ENCODE measurements at places on chromosomes 5 and 9. TPM values are rescaled to one million over a fixed set of nuclear protein-coding genes. Genes with fewer than 3 reads are reported as not detected.
A peak's percentile ranks its signal among the peaks of the same experiment; 100 is the strongest.

- no peak overlapping the region for H3K4me3 ChIP-seq
- no peak for DNase-seq
Observed at GRCh38 chr5:168262042-168262743, 29.3 kb upstream of the WWC1 start.

DNA sequence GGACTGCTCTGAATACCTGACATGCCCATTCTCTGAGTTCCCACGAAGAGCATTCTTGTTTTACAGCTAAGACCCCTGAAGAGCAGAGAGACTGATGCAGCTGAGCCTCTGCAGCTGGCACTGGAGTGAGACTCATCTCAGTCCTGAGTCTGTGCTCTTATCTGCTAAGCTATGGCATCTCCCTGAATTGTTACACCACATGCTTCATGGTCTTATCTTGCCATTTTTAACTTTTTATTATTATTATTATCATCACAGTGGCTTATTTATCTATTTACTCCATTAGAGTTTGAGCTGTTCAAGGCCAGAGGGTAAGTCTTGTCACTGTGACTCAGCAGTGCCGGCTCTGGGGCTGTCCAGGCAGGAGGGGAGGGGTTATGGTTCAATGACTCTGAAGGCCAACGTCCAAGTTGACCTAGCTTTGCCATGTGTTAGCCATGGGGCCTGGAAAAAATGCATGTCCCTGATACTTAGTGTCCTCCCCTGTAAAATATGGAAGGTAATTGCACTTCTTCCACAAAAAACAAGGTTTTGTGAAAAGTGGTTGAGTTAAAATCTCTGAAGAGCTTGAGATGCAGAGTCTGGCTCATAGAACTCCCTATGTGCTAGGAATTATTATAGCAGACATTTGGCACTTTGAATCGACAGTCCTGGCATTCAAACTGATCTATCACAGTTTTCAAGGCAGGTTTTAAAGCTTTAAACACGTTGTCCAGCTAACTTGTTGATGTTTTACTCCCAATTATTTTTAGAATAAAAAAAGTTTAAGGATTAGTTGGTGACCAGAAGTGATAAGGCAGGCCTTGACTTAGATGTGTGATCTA lies 94.6 kb downstream of the ALDH1A1 start:
- H3K4me3 ChIP-seq = no peak overlapping the region
- DNase-seq = no peak
- no peaks in the 10 kb centered on the region for H3K36me3 ChIP-seq
- no peaks in the 10 kb centered on the region for H3K4me1 ChIP-seq
- no peak overlapping the region for H3K27ac ChIP-seq

ENTREP1 gene
- not detected for total RNA-seq

- no peak for DNase-seq
- H3K27ac ChIP-seq = no peak overlapping the region
- no peak overlapping the region for H3K4me3 ChIP-seq
- H3K4me1 ChIP-seq = peaks cover 14% of the 10 kb centered on the region
Observed at GRCh38 chr9:120724757-120725400, 10.6 kb upstream of the MEGF9 start.

DNA sequence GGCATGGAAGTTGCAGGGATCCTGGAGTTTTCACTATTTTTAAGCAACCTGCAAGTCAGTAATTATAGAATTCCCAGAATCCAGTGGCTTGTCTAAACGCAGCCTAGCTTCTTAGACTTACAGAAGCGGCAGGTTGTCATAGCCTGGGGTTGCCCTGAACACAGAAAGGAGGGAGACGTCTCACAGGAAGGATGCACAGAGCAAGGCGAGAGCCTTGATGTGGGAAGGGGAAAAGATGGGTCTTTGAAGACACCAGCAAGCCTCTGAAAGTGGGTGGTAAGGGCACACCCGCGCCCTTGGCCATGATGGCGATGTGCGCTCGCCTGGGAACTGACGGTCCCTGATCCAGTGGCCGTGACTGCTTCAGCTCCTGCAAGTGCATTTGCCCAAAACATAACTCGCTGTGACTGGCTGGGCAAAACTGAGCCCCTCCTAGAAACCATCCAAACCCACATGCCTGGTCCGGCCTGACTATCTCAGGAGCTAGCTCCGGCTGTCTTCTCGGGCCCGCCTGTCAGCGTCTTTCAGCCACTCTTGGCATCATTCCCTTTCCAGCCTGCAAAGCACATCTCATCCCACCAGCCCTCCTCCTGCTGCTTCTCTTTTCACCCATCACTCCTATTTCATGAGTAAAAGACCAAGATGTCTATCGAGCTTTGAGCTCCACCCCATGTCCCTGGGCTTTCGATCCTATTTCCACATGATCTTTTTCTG lies 17.1 kb downstream of the FBP1 start:
- no peaks in the 10 kb centered on the region for H3K36me3 ChIP-seq
- peaks cover 11% of the 10 kb centered on the region for H3K27me3 ChIP-seq
- DNase-seq = no peak
- no peaks in the 10 kb centered on the region for H3K4me1 ChIP-seq
- H3K27ac ChIP-seq = no peak overlapping the region

DNA sequence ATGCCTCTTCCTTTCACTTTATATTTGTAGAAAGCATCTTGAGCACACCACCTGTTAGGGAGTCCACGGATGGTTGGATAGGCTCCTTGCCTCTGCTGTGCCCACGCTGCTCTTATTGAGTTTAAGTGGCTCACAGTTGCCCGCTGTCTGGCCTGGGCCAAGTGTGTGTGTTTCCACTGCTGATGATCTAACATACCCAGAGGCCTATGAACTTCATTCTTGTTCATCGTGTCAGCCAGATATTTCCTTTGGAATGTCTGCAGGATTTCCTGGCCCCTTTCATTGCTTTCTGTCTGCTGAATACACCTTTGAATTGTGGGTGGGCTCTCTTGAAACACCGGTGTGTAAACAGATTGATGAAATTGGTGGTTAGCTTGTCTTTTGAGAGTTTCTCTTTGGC lies 46.6 kb downstream of the MVB12B start:
- no peak overlapping the region for H3K27ac ChIP-seq
- H3K36me3 ChIP-seq = no peaks in the 10 kb centered on the region
- DNase-seq = no peak
- peaks cover 6% of the 10 kb centered on the region for H3K27me3 ChIP-seq

GRCh38 chr9:125756518-125756917 lies 9.3 kb downstream of the PBX3 start:
- H3K4me3 ChIP-seq = no peak overlapping the region
- no peak overlapping the region for H3K27ac ChIP-seq
- peaks cover 11% of the 10 kb centered on the region for H3K36me3 ChIP-seq
- no peaks in the 10 kb centered on the region for H3K27me3 ChIP-seq
- H3K4me1 ChIP-seq = peaks cover 12% of the 10 kb centered on the region
- no peak for DNase-seq

IL4 gene
- total RNA-seq = 20.5 TPM

DNA sequence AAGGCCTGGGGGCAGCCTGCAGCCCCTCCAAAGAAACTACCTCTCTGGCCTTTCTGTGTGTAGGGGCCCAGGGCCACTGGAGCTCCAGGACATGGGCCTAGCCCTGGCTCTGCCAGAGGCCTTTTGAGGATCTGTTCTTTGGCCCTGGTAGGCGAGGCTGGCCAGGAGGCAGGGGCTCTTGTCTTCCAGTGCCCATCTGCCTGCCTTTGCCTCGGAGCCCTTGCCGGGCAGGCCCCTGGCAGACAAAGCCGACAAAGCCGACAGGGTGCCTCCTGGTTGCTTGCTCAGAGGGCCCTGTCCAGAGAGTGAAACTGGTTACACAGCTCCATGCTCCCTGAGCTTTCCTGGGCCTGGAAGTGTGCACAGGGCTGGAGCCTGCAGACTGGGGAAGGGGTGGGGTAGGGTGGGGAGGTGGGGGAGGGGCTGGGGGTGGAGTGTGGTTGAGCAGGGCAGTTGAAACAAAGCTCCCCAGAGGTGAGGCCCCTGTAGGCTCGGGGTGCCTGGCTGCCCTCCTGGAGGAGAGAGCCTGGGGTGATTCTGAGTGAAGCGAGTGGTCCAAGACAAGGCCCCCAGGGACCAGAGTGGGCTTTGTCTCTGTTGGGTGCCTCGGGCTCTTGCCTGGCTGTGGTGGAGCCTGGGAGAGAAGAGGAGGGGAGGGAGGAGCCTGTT lies 29.3 kb downstream of the PTPA start:
- DNase-seq = peak; percentile 66
- peaks cover 15% of the 10 kb centered on the region for H3K36me3 ChIP-seq
- H3K4me1 ChIP-seq = peaks cover 37% of the 10 kb centered on the region
- H3K4me3 ChIP-seq = peak overlapping the region; percentile 80
- H3K27ac ChIP-seq = peak overlapping the region; percentile 93
- H3K27me3 ChIP-seq = no peaks in the 10 kb centered on the region

ZDHHC11B gene
- not detected for total RNA-seq

LEAP2 gene
- 6.0 TPM for total RNA-seq

FBXW5 gene
- total RNA-seq = 92.7 TPM

- no peaks in the 10 kb centered on the region for H3K36me3 ChIP-seq
- peaks cover 5% of the 10 kb centered on the region for H3K4me1 ChIP-seq
- no peak overlapping the region for H3K4me3 ChIP-seq
Observed at GRCh38 chr5:1139331-1140170, 27.7 kb upstream of the SLC12A7 start.

DNA sequence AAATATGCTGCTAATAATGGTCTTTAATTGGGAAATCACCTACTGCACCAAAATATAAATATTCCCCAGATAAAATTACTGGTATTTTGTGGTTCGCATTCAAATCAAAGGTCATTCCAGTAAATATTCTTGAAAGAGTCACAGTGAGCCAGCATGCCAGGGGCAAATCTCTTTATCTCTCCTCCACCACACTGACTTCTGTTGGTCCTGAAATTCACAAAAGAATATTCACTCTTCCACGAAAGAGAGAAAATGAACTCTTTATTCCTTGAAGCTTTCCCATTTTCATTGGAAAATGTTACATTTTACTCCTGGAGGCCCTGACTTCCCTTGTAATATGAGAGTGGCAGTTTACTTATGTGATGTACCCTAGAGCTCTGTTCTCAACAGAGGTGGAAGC lies 39.7 kb downstream of the ZNF366 start:
- H3K27me3 ChIP-seq = peaks cover 15% of the 10 kb centered on the region
- H3K27ac ChIP-seq = no peak overlapping the region
- no peak overlapping the region for H3K4me3 ChIP-seq
- no peak for DNase-seq

- no peaks in the 10 kb centered on the region for H3K4me1 ChIP-seq
- H3K36me3 ChIP-seq = no peaks in the 10 kb centered on the region
- no peak overlapping the region for H3K4me3 ChIP-seq
- no peaks in the 10 kb centered on the region for H3K27me3 ChIP-seq
Observed at GRCh38 chr5:154740483-154740882, 14.7 kb upstream of the LARP1 start.

- no peaks in the 10 kb centered on the region for H3K4me1 ChIP-seq
- H3K27ac ChIP-seq = no peak overlapping the region
- no peaks in the 10 kb centered on the region for H3K36me3 ChIP-seq
- peaks cover 2% of the 10 kb centered on the region for H3K27me3 ChIP-seq
- DNase-seq = no peak
Observed at GRCh38 chr5:37803487-37803886, 36.4 kb downstream of the GDNF start.

GRCh38 chr5:165393839-165394238 lies 1888.4 kb downstream of the MAT2B start:
- no peak overlapping the region for H3K27ac ChIP-seq
- no peaks in the 10 kb centered on the region for H3K4me1 ChIP-seq
- no peak overlapping the region for H3K4me3 ChIP-seq
- no peaks in the 10 kb centered on the region for H3K36me3 ChIP-seq
- no peak for DNase-seq

DNA sequence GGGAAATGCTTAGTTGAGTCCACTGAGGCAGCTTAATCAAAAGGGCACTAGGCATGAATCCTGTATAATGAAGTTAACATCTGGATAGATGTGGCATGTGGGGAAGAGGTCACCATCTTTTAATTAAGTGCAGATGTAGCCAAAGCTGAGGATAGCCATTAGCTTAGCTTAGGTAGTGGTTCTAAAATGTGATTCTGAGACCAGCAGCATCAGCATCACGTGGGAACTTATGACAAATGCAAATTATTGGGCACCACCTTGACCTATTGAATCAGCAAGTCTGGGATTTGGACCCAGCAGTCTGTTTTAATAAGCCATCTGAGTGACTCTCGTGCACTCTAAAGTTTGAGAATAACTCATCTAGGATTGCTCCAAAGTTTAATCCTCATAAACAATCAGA lies 63.8 kb downstream of the SNCAIP start:
- no peaks in the 10 kb centered on the region for H3K36me3 ChIP-seq
- no peak overlapping the region for H3K4me3 ChIP-seq
- H3K27ac ChIP-seq = no peak overlapping the region
- no peaks in the 10 kb centered on the region for H3K4me1 ChIP-seq
- DNase-seq = no peak

GRCh38 chr5:142323480-142324135 lies 1.2 kb downstream of the SPRY4 start:
- peaks cover 46% of the 10 kb centered on the region for H3K27me3 ChIP-seq
- H3K4me1 ChIP-seq = peaks cover 38% of the 10 kb centered on the region
- no peak overlapping the region for H3K27ac ChIP-seq
- peaks cover 1% of the 10 kb centered on the region for H3K36me3 ChIP-seq
- peak; percentile 62 for DNase-seq

- H3K36me3 ChIP-seq = peaks cover 16% of the 10 kb centered on the region
- no peak for DNase-seq
- H3K27me3 ChIP-seq = no peaks in the 10 kb centered on the region
- H3K4me3 ChIP-seq = no peak overlapping the region
- H3K4me1 ChIP-seq = peaks cover 18% of the 10 kb centered on the region
Observed at GRCh38 chr5:16471387-16471786, 5.8 kb upstream of the ZNF622 start.

- H3K27ac ChIP-seq = no peak overlapping the region
- no peak for DNase-seq
- no peaks in the 10 kb centered on the region for H3K4me1 ChIP-seq
- H3K27me3 ChIP-seq = no peaks in the 10 kb centered on the region
Observed at GRCh38 chr9:121813519-121814210, 162.2 kb downstream of the DAB2IP start.

DNA sequence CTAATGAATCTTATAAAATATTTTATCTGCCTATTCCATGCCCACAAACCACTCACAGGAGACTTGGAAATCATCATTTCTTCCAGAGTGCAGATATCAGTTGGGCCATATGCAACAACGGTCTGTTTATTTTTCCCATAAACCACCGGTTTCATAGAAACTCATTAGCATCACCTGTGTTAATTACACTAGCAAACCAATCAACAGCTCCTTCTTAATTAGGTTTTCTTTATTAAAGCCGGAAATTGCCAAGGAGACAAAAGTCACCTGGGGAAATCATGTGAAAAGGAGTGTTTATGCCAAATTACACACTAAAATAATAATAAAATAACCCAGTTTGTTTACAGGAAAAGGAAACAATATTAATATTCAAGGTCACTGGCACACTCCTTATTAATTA lies 129.6 kb downstream of the EBF1 start:
- peaks cover 5% of the 10 kb centered on the region for H3K27me3 ChIP-seq
- H3K27ac ChIP-seq = no peak overlapping the region
- H3K4me1 ChIP-seq = no peaks in the 10 kb centered on the region
- no peaks in the 10 kb centered on the region for H3K36me3 ChIP-seq

GRCh38 chr9:3777137-3777536 lies 251.3 kb upstream of the RFX3 start:
- H3K27me3 ChIP-seq = peaks cover 4% of the 10 kb centered on the region
- no peak overlapping the region for H3K4me3 ChIP-seq
- H3K36me3 ChIP-seq = no peaks in the 10 kb centered on the region
- H3K4me1 ChIP-seq = no peaks in the 10 kb centered on the region
- no peak overlapping the region for H3K27ac ChIP-seq

All from activated CD4-positive, alpha-beta T cell treated with anti-CD3 and anti-CD28 coated beads, Interleukin-2, amount 10 ng/mL, durations not matched to agents 24 days and 14 days (primary cell).